ENCODE measurements at places on chromosomes 3 and 15. TPM values are rescaled to one million over a fixed set of nuclear protein-coding genes. Genes with fewer than 3 reads are reported as not detected.

TMCO5A gene
- not detected for total RNA-seq

DNA sequence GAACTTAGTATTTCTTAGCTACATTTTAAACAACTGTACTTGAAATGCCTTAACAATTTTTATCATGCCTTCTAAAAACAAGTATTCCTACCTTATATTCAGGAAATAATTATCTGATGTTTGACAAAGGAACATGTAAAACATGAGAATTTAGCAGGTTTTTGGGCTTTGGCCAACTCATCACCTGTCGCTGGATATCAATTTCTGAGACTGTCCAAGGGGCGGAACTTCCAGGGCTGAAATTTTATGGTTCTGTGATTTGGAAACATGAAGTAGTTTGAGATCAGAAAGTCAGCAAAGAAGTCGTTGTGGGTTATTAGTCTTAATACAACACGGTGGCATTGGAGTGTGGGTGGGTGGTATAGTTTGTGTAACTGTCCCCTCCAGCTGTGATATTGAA, 282.2 kb upstream of the LRRN1 start:
- H3K36me3 ChIP-seq = no peaks in the 10 kb centered on the region
- no peaks in the 10 kb centered on the region for H3K4me1 ChIP-seq
- no peak overlapping the region for H3K27ac ChIP-seq
- DNase-seq = no peak

- H3K4me1 ChIP-seq = no peaks in the 10 kb centered on the region
- DNase-seq = peak; percentile 35
- H3K36me3 ChIP-seq = no peaks in the 10 kb centered on the region
- H3K27me3 ChIP-seq = no peaks in the 10 kb centered on the region
Measured at GRCh38 chr3:13110678-13111116, 37.5 kb upstream of the IQSEC1 start.

DNA sequence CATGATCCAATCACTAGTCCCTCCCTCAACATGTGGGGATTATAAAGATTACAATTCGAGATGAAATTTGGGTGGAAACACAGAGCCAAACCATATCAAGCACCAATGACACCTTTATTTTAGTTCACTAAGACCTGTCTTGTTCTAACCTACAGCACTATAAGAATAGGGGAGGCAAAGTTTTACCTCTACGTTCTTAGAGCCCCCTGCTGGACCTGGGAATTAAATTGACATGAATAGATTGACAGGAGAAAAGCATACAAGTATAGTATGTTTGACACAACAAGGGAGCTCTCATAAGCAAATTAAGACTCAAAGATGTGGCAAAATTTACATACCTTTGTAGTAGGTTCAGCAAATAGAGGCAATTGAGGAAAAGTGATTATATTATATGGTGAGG, 974.4 kb upstream of the ALCAM start:
- no peak overlapping the region for H3K4me3 ChIP-seq
- H3K27ac ChIP-seq = no peak overlapping the region
- H3K27me3 ChIP-seq = no peaks in the 10 kb centered on the region
- no peaks in the 10 kb centered on the region for H3K4me1 ChIP-seq
- H3K36me3 ChIP-seq = no peaks in the 10 kb centered on the region

All from left lung (tissue), 14 donors.